ENCODE measurements at places on chromosomes 1 and 21.

DNA sequence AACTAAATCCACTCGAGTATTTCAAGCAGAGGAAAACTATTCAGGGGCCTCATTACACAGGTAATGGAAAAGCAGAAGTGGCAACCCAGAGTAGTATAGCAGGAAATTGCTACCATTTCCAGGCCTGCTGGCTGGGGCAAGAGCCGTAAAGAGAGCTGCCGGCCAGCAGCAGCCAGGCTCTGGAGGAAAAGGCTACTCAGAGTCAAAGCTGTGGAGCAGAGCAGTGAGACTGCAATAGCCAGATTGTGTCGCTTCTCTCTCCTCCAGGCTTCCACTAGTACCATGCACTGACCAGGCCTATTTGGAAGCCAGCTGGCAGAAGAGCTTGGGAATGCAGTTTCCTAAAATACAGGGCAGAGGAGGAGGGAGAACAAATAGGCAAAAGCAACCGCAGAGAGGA is 155.5 kb downstream of the OMA1 start:
- DNase-seq: no peak

- no peak for DNase-seq
These were observed 15.2 kb upstream of the FAM89A start for GRCh38 chr1:231055271-231055670.

- DNase-seq: no peak
These were observed 26.6 kb upstream of the PIGK start for GRCh38 chr1:77245830-77246229.

DNA sequence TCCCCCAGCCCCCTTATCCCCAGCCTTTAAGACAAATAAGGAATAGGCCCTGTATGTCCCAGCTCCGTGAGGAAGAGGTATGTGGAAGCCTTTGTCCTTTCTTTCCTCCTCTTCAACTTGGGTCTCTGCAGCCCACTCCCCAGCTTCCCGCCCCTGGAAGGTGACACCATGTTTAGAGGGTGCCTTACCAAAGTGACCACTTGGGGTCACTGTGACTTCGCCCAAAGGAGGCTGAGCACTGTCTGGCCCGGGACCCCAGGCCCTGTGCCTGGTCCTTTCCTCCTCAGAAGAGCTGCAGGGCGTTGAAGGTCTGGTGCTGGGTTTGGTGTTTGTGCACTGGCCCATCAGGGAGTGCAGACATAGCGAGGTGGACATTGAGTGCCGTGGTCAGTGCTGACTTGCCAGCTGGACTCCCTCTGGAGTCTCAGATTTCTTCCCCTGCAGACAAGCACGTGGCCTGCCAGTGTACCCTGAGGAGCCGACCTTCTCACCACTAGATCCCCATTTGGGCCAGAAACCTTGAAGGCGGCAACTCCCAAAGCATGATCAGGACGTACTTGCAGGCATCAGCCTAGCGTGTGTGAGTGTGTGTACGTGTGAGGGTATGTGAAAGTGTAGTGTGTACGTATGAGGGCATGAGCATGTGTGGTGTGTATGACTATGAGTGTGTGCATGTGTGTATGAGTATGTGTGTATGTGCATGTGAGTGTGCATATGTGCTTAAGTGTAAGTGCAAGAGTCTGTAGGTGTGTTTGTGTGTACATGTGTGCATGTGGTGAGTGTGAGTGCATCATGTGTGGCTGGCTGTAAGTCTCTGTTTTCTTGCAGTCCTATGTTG is 181.4 kb upstream of the KIAA0040 start:
- peak; percentile 20 for DNase-seq

GRCh38 chr1:117173691-117174090 is 37.0 kb downstream of the VTCN1 start:
- DNase-seq: no peak

- peak; percentile 12 for DNase-seq
These were observed 207.9 kb upstream of the C1orf87 start for GRCh38 chr1:60281360-60281932.

- DNase-seq: no peak
These were observed 9.9 kb upstream of the ETV3 start for GRCh38 chr1:157147906-157148700.

DNA sequence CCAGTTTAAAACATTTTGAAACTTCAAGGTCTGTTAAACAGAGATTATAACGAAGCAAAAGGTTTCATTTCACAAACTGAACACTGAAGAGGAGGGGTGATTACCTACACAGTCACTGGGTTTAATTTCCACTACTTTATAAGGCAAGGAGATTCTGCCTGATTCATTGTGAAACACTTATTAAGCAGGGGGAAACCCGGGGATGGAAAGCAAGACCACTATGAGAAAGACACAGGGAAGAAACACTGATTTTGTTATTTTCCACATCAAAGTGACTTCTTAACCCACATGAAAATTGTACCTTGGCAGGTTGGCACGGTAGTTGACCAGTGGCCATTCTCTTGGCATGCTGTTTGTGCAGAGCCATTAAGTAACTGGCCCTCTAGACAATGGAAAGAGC is 8.1 kb upstream of the F5 start:
- DNase-seq: no peak

GRCh38 chr21:16406355-16406754 is 676.6 kb downstream of the USP25 start:
- peak; percentile 41 for DNase-seq

- peak; percentile 21 for DNase-seq
These were observed 114.7 kb downstream of the PBX1 start for GRCh38 chr1:164673584-164674214.

GRCh38 chr1:106785176-106785575 is 271.3 kb upstream of the PRMT6 start:
- no peak for DNase-seq

DNA sequence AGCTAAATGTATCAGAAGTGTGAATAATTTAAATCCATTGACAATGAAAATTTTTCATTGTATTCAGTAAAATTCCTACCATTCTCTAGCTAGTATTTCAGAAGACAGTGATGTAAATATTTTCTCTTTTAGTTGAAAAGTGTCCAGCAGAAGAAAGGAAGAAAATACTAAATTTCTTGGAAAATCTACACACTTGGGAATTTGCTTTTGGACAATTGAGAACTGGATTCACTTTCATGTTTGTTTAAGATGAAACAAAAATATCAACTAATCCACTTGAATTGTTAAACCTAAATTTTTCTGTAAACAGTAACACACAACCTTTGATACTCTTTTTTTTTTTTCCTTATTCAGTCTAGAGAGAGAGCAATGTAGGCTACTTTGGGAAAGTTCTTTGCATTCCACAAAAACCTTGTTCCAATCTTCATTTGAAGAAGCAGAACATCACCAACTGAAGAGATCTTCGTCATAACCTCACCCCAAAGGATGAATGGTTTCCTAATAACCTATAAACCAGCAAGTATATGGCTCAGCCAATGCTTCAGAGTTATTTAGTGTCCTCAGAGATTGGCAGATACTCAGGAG is 155.1 kb upstream of the GORAB start:
- no peak for DNase-seq

- no peak for DNase-seq
These were observed 18.3 kb downstream of the ZNHIT6 start for GRCh38 chr1:85689775-85690404.

DNA sequence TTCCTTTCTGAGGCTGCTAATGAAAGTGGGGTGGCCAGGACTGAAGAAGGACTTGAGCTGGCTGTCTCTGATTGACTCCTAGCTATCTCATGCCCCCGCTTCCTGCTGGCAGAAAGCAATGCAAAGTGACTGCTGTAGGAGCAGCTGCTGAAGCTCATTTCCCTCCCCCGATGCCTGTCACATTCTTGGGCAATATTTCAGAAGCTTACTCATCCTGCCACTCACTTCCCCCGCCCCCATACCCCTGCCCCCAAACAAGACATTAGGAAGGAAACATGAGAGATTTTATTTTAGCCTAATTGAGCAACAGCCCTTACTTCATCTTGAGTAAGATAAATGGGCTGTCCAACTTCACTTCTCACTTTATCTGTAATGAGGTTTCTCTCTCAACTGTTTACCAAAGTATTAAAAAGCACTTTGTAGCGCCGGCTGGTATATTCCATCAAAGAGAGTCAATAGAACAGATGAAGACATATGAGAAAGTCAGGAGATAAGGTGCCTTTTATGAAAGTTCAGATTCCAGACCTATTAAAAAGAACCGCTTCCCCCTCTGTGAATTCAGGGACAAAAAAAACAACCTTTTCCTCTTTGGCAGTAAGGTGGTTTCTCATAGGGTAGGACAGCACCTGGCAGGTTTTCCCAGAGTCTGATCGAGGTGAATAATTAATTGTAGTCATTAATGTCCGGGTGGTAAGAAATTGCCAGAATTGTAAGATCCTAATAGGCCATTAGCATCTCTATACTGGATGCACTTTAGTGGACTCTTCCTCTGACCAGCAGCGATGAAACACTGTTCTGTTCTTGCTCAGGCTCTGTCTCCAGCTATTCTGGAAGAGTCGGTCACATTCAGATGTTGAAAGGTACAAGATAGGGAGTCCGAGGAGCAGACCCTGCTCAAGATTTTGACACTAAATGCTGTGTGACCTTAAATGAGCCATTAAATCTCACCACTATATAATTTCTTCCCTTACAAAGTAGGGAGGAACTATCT is 70.2 kb downstream of the SH3GLB1 start:
- DNase-seq: peak; percentile 65

GRCh38 chr1:7594002-7594713 is 176.9 kb upstream of the VAMP3 start:
- no peak for DNase-seq

Data from CMK (cell line).